Left forelimb (tissue), 1 donor: ENCODE measurements at places on chromosomes 1 and 21.

GRCh38 chr1:197915862-197916499 is 1.2 kb upstream of the LHX9 start:
- DNase-seq, result peak; percentile 82

DNA sequence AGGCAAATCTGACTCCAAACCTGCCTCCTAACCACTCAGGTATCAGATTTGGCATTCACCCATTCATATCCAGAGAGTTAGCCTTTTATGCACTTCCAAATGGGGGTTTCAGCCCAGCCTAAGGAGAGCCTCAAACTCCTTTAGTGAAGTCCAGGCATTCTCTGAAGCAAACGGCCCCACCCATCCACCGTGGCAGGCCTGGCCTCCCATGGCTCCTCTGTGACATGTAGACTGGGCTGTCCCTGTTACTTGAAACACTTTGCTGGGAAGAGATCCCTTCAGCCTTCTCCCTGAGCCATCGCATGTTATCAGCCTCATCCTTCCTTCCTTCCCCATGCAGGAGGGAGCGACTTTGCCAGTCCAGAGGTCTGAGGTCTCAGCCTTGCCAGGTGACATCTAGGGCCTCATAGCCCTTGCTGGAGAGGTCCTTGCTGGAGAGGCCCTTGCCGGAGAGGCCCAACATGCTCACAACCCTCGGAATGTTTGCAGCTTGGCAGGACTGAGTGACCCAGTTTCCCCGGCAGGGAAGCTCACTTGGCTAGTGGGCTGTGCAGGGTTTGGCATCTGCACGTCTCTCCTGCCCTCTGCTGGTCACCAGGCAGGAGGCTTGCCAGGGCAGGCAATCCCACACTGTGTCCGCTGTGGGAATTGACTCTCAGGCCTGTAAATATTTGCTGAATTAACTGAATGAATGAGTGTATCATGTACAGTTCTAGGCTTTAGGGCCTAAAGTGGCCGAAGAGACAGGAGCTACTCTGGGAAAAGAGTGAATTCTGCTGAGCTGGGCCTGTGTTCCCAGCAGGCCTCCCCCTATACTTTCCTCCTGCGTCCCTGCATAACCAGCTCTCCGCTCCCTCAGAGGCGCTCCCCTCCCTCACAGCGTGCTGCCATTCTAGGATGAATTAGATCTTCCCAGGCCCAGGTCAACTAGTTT is 26.7 kb upstream of the RBM15 start:
- DNase-seq, result peak; percentile 68

- DNase-seq, result no peak
Measured at GRCh38 chr1:232863544-232864275, 58.5 kb downstream of the MAP10 start.

- DNase-seq, result no peak
Measured at GRCh38 chr21:17527240-17527639, 14.4 kb downstream of the CXADR start.

- no peak for DNase-seq
Measured at GRCh38 chr1:221911714-221912113, 169.8 kb upstream of the DUSP10 start.

- no peak for DNase-seq
Measured at GRCh38 chr1:3604468-3604974, 6.8 kb downstream of the MEGF6 start.

- DNase-seq, result no peak
Measured at GRCh38 chr1:67601539-67601938, 83.5 kb upstream of the GADD45A start.

GRCh38 chr21:38814126-38815059 is 8.7 kb downstream of the ETS2 start:
- DNase-seq, result no peak

GRCh38 chr1:241250465-241250864 is 106.5 kb downstream of the RGS7 start:
- no peak for DNase-seq

- DNase-seq, result peak; percentile 53
Measured at GRCh38 chr21:40160911-40161310, 293.7 kb downstream of the PCP4 start.

DNA sequence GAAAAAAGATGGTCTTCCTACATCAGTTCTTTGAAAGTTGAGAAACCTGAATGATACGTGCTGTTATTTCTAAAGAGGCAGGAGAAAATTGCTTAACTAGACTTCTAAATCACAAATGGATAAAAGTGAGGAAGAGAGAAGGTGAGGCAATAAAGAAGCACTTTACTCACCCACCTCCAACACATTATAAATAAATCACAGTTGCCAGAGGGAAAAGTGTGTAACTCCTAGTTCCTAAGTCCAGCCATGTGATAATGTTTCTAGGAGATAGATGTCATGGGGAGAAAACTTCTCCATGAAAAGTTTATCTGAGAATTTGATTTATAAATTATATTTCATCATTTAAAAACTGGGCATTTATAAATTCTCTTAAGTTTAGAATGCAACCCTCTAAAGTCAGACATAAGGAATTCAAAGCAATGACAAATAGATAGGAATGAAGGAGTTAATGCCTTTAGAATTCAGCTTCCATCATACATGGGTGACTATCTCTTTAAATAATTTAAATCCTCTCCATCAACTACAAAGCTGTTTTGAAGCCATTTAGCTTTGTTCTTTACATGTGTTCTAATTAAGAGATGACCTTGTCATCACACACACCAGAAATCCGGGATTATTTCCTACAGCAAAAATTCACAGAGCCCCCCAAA is 60.0 kb downstream of the NRIP1 start:
- no peak for DNase-seq

DNA sequence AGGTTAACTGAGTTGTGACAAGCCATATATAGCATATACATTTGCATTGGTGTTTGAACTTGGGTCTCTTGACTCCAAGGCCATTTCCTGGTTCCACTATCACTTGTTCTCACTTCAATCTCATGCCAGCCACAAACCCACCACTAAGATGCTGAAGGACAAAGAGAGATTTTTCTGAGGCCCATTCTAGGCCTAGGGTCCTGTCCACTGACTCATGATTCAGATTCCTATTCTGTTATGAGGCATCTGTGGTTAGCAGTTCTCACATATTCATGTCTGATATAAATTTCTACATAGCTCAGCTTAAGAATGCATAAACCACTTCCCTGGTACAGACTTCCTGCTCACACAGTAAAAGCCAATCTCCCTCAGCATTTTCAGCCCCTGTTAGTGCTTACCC is 326.1 kb upstream of the BEND5 start:
- no peak for DNase-seq

DNA sequence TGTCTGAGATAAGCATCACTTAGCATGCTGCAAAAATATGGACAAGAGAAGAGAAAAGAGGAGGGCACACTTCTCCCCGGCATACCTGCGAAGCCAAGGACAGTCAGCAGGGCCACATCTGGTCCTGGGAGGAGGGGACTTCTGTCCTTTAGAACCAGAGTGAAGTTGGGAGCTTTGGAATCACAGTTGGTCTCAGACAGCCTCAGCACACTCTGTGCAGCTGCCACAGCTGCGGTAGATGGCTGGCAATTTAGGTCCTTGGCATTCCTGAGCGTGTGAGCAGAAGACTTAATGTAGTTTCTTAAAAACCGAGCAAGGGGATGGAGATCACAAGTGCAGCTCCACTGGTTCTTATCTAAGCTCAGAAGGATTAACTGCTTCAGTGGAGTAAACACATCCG is 32.3 kb downstream of the LRRC53 start:
- DNase-seq, result no peak

DNA sequence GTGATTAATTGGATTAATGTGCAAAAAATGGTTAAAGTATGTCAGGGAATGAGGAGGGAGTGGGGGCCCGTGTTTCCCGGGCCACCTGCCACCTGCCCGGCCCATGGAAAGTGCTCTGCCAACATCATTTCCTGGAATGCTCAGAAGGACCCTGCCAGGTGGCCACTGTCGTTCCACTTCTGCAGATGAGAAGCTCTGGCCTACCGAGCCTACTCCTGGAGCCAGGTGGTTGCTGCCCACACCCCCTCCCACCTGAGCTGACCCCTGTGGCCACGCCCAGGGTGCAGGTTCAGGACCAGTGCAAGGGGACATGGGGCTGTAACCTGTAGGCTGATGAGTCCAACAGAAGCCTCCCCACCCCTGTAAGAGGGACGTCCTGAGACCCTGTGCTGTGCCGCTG is 99.7 kb downstream of the PRDM16 start:
- DNase-seq, result no peak

DNA sequence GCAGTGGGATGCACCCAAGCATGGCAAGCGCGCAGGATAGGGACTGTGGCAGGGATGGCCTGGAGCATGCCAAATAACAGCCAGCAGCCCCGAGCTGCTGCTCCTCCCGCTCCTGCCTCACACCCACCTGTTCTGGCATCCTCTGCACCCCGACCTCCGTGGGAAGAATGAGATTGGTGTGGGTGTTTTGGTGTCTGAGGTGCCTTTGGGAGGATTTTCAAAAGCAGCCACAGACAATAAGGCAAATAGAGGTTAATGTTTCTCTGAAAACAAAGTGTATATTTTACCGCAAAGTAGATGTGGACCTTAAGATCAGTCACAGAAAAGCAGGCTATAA is 35.5 kb downstream of the IGFN1 start:
- no peak for DNase-seq

- DNase-seq, result no peak
Measured at GRCh38 chr1:119962296-119962968, 66.1 kb upstream of the ADAM30 start.

DNA sequence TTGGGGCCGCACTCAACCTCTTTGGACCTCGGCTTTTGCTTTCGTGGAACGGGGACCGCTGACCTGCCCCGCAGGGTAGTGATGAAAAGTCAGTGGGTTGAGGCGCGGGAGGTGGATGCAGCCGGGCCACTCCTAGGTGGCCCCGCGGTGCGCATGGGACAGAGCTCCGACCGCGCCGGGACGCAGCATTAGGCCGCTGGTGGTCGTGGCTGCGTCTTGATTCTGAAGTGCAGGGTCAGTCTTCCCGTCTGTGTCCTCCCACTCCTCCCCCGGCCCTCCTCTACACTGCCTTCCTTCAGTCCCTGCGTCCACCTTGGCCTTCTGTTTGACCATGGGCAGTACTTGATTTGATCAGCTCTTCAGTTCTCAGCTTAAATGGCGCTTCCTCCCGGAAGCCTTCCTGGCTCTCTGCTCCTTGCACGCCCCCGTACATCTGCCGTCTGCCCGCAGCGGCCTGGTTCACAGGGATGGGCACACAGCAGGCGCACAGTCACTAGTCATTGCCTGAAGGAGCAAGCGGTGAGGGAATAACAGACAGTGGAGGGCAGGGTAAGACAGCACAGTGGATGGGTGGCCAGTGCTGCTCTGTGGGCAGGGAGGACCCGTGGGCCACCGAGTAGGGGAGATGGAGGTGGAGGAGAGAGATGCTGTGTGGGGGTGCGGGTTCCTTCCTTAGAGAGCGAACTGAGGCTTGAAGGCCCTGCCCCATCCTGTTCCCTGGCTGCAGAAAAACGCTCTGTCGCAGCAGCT is 633 bp downstream of the THEMIS2 start:
- no peak for DNase-seq

DNA sequence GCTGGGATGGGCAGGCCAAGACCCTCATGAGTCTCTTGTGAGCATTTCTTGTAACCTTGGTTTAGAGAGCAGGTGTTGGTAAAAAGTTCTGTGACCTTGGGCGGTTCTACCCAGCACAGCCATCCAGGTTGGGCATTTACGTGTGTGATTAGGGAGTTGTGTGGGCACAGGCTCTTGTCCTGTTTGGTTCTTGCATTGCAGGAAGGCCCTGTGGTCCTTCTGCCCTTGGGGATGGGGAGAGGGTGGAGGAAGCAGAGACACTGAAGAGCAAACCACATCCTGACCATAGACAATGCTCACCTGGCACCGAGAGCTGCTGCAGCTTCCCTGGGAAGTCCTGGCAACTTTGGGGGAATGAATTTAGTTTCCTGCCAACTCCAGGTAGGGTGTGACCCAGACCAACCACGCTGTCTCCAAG is 25.6 kb downstream of the RNF187 start:
- peak; percentile 25 for DNase-seq

- no peak for DNase-seq
Measured at GRCh38 chr1:207024202-207025145, 8.1 kb downstream of the C1orf116 start.

DNA sequence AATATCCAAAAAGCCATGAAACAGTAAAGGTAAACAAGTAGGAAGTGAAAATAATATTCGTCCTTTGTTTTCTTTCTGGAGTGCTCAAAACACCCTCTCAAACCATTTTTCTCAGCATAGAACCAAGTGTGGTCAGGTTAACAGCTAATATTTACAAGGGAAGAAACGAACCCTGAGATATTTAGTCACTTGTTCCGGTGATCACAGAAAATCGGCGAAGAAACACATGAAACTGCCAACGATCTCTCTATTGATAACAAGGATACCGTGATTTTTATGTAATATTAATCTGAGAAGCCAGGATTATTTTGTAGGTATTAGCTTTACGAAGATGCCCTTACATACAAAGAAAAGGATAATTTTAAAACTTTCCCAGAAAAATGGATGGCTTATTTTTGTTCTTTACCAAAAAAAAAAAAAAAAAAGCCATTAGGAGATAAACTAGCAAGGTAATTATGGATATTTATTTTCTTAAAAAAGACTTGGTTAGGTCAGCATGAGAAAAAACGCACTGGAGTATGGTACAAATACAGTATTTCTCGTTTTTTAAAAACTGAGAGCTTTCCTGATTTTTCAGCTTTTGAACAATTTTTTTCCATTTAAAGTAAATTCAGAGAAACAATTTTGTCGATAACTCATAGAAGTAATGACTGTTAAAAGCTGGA is 107.3 kb upstream of the HNRNPU start:
- DNase-seq, result no peak

GRCh38 chr1:182330303-182330702 is 61.3 kb downstream of the GLUL start:
- DNase-seq, result no peak

GRCh38 chr1:19569786-19570185 is 74.3 kb upstream of the NBL1 start:
- DNase-seq, result no peak

DNA sequence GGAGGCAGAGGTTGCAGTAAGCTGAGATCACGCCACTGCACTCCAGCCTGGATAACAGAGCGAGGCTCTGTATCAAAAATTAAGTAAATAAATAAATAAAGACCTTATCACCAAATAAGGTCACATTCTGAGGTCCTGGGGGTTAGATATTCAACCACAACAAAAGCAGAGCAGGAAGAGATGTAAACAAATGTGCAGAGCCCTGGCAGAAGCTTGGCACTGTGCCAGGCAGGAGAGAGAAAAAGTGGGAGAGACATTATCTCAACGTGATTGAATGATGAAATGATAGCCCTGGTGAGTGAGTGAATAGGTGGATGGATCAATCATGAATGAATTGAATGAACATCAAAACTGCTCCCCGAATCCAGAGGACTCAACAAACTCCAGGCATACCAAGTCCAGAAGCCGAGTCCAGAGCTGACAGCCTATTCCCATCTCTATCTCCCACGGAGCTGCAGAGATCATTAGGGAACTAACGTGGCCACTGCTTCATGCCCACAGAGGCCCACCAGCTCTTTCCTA is 150.7 kb downstream of the TOMM20 start:
- DNase-seq, result peak; percentile 55

GRCh38 chr1:205963352-205964155 is 20.3 kb upstream of the SLC26A9 start:
- no peak for DNase-seq
